ENCODE measurements at places on chromosomes 3 and 15.

- DNase-seq, result no peak
Observed at GRCh38 chr3:172132159-172132586, 92.8 kb downstream of the FNDC3B start.

DNA sequence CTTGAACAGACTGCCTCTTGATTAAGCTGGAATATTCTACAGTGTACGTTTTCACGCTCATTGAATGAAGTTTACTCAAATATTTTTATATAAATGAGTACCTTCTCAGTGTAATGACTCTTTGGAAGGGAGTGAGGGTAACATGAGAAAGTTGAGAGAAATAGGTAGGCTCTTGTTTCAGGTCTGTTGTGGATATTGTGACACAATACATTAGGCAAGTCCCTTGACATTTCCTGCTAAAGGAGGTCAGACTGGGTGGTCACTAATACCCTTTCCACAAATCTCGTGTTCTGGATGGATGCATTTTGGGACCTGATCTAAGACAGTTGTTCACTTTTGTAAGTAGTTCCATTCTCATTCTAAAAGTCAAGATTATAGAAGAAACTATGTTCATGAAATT is 324.8 kb upstream of the AZI2 start:
- DNase-seq, result no peak

DNA sequence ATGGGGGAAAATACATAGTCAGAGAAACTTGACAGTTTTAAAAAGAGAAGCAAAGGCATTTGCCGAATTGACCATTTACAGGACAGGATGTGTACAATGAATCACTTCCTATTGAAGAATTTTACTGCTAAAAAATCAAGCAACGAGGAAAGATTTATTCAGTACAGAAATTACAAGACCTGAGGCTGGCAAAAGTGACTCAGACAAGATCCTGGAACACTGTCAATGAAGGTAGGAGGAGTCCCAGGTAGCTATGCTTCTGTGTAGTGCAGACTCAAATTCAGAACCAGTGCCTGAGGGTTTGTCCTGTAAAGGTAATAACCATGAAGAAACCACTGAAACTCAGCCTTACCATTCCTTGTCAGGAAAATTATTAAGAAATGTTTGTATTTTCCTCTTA is 120.9 kb downstream of the ZMAT3 start:
- DNase-seq, result no peak

DNA sequence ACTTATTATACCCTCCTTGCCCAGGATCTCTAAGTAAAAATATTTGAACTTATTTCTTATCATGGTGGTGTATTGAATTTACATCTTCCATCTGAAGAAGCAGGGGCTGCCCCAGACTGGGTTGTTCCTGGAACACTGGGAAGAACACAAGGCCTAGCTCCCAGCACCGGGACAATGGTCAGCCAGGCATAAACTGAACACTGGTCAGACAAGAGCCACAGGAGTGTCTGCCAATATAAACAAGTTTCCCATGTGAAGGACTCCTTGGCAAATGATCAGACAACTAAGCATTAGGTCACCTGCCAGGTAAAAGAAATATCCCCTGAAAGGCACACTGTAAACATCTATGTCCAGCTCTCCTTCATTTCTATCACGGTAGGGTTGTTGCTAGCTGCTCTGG is 172.4 kb downstream of the ATP8B4 start:
- no peak for DNase-seq

DNA sequence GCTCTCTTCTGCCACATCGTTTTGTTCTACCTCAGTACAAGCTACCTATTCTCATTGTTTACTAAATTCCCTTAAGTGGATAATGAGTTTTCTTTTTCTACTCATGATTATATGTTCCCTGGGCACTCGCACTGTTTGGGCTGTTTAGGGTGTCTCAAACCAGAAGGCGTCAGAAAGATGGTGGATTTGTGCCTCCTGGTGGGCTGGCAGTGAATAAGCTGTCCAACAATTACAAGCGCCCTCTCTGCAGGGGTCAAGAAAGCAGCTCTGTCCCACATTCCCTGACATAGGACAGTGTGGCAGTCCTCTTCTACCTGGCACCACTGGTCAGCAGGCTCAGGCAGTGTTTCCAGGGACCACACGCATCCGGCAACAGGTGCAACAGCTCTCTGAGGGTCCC is 173.4 kb upstream of the PPP2R3A start:
- peak; percentile 83 for DNase-seq

GRCh38 chr3:135915206-135915605 is 50.3 kb upstream of the PPP2R3A start:
- no peak for DNase-seq

- no peak for DNase-seq
Observed at GRCh38 chr3:158369279-158369678, 201.7 kb upstream of the MLF1 start.

DNA sequence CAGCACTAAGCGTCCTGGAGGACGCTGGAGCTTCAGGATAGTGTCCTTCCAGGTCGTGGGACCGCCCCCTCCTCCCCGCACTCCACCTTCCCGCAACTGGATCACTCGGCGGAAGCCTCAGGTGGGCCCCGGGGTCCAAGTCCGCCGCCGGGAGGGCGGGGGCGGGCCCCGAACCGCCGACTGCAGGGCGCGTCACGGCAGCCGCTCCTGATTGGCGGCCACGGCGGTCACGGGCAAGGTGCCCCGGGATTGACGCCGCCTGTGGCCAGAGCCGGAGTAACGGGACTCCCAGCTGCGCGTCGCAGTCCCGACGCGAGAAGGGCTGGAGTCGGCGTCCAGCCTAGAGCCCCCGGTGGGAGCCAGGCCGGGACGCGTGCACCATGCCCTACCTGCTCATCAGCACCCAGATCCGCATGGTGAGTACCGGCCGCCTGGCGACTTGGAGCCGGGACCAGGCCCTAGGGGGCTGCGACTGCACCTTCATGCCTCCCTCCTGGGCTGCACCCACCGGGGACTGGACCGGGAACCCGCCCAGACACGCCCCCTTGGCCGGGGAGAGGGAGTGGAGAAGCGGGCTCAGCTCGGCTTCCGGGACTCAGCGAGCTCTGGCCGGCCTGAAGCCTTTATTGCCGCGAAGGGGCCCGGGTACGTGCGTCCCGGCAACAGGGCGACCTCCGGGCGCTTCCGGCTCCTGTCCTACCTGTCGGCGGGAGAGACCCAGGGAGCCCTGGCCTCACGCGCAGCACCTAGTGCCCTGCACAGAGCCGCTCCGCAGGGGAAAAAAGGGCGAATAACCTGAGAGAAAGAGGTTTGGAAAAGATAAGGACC is at the start of gene GCHFR:
GCHFR (plus strand) TSS at position 268 of the 828 bp plus-strand sequence; CDS start at position 381, 113 bp downstream.
- no peak for DNase-seq

GRCh38 chr15:75452364-75452864 is 924 bp upstream of the SIN3A start:
- peak; percentile 55 for DNase-seq

GRCh38 chr3:24512564-24513197 is 18.0 kb upstream of the THRB start:
- no peak for DNase-seq

GRCh38 chr3:5563537-5564277 is 376.2 kb downstream of the EDEM1 start:
- DNase-seq, result no peak

DNA sequence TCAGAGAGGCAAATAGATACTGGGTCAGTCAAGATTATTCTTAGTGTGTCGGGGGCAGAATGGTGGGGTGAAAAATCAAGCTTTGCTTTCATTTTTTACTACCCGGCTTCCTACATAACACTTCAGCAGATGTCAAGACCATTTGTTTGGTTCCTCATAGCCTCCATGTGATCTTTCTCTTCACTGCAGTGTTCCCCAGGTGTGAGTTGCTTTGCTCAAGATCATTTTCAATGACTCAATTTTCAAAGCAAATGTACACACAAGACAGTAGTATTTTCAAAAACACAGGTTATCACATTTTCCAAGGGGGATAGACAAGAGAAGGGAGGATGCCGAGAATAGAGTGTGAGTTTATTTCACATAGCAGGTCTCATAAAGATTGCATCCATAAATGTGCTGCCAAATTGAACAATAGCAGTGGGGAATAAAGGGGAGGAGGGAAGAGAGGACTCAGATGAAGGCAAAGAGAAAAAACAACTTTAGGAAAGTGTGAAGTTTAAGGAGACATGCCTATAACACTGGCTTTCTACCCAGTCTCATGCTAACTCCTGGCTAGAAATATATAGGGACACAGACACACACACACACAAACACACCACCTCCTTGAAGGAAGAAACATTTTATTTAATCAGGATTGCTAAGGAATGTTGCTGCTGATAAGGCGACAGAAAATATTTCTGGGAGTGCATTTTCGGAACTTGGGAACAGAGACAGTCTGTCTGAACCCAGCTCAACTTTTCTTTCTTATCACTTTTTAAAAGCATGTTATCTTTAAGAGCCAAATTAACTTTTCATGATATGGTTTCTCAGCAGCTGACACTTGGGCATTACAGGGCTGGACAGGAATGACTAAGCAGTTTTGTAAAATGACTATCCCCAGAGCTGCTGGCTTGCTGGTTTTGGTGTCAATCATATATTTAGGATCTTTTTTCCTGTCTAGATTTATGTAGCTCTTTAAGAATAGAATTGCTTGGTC is 402.4 kb downstream of the RBMS3 start:
- DNase-seq, result no peak

- no peak for DNase-seq
Observed at GRCh38 chr3:130969621-130970020, 57.0 kb downstream of the ASTE1 start.

- DNase-seq, result no peak
Observed at GRCh38 chr3:81660036-81660435, 101.4 kb downstream of the GBE1 start.

DNA sequence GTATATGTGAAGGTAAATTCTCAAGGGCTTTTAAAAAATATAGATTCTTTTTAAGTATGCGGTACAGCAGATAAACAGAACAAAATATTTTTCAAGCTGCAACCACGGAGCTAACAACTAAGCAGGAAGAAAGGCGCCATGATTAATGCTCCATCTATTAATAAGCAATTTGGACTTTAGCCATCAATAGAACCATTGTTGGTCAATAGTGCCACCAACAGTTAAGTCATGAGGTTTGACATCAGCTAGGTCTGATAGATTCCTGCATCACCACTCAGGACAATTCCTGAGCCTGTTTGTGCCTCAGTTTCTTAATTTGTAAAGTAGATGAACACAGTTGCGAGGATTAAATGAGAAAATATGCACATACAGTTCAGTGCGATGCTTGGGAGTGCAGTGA is 65.1 kb upstream of the FAM3D start:
- DNase-seq, result no peak

DNA sequence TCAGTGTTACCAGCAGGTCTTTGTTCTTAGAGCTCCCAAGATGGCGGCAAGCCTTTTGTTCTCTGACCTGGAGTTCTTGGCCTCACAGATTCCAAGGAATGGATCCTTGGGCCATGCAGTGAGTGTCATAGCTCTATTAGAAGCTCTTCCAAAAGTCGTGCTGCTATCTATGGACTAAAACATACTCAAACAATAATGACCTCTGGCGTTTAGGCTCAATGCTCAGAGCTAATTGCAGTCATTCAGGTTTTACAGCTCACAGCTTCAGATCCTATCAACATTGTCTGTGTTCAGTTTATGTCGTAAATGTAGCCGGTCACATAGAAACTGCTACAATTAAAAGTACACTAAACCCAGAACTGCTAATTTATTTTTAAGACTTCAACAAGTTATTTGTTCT is 22.2 kb downstream of the CCRL2 start:
- DNase-seq, result no peak

DNA sequence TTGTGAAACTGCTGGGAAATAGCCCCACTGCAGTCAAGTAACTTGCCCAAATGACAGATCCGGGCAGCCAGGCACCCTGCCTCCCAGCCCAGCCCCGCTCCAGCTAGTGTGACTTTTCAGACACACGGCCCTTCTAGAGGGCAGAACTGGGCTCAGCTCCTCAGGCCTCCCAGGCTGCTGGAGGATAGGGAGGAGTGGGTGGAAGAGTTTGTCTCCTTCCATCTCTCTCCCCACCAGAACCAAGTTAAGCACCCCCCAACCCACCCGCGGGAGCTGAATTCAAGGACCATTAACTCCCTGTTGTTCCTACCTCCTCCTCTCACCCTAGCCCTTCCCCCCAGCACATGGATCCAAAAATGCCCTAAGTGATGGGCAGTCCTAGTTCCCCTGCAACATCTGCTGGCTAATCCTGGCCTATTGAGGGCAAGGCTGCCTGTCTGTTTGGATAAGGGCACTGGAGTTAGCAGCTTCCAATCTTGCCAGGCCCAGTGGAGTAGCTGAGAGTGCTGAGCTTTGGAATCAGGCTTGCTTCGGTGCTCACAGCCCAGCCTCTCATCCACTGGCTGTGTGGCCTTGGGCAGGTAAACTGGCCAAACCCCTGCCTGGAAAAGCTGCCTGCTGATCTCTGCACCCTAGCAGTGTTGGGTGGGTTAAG is 3.1 kb downstream of the CCDC33 start:
- peak; percentile 8 for DNase-seq

DNA sequence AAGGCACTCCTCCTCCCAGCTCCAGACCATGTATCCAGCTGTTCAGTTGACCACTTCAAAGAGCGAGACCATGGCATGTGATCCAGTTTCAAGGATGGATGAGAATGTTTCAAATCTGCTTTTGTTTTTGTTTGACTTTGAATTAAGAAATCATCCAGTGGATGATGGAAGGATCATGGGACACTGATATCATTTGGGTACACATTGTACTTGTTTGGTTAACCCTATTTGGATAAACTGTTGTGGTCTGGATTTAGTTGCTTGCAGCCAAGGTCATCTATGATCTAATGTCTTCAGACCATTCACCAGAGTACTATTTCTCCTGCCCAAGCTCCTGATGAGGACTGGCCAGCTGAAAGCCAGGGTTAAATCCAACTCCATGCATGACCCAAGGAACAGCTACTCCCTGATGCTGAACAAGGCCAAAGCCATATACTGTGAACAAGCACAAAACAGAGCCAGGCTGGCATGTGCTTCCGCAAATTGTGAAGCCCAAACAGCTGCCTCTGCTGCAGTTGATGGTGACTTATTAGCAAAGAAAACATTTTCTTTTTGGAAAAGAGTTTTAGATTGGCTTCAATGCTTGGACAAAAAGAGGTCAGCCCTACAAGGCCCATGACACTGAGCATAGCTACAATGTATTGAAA is 5.2 kb upstream of the ADAMTS17 start:
- no peak for DNase-seq

GRCh38 chr3:54870423-54870822 is 57.4 kb downstream of the LRTM1 start:
- peak; percentile 14 for DNase-seq

DNA sequence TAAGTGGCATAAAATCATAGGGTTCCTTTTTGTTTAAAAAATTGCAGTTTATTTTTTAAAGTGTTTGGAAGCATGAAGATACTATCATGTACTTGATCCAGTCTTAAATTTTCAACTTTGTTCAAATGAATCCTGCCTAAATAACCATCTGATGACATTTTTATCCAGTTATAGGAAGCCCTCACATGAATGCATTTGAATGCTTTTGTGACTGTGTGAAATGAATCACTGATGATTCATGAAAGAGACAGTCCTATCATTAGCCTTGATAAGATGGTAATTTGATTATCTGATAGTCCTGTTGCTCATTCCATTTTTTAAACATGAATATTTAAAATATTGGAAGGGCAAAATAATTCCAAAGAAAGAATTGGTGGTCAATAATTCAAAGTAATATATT is 401.9 kb upstream of the ROBO2 start:
- no peak for DNase-seq

DNA sequence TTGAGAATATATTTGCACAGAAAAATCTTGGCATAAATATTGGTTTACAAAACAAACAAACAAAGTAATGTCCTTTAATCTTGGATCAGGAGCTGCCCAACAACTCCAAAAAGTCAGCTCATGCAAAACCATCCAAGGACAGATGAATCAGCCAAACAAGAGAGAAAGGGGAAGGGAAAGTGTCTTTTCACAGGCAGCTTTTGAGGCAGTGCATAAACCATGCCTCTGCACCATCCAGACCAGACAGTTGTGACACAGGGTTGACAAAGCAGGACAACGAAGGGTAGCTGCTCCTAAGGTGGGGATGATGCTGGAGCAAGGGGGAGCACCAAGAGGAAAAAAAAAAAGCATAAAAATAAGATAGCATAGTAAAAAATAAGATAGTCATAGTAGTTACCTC is 8.7 kb downstream of the CD86 start:
- DNase-seq, result no peak

Measured in NCI-H1105 treated with DMSO at 0.1 percent for 48 hours (cell line).